ENCODE measurements at places on chromosomes 12 and 14. TPM values are rescaled to one million over a fixed set of nuclear protein-coding genes. Genes with fewer than 3 reads are reported as not detected.
A peak's percentile ranks its signal among the peaks of the same experiment; 100 is the strongest.

- no peak for DNase-seq
Observed at GRCh38 chr14:100701314-100701713, 25.4 kb upstream of the DLK1 start.

DNA sequence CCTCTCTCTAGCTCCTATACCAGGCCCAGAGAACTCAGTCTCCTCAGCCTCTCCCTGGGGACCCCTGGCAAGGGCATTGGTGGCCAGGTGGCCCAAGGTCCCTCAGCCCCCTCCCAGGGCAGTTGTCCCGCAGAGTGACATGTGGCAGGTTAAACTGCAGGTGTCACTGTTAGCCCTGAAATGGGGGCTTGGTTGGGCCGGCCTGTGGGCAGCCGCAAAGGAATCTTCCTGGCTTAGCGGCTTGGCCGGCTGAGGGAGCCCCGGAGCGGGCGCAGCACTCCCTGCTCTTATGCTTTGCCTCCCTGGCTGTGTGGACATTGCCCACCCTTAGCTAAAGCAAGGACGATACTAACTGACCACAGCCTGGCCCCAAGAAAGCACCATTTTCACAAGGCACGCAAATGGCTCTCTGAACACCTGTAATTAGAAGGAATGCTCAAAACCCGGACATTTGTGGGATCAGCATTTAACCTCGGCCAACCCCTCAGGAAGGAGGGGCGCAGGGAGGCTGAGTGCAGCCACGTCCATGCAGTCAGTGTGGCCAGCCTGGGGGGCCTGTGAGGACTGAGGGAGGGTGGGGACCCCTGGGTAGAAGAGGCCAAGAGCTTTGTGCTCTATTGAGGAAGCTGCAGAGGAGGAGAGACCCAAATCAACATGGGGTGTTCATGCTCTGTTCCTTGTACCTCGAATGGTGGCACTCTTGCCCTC is 82.2 kb downstream of the PAPOLA start:
- peak; percentile 22 for DNase-seq

GRCh38 chr12:95574799-95575452 is 23.6 kb upstream of the USP44 start:
- peak; percentile 26 for DNase-seq

GRCh38 chr14:104136472-104137296 is 1.7 kb upstream of the KIF26A start:
- DNase-seq = no peak

- DNase-seq = peak; percentile 62
Observed at GRCh38 chr12:27555925-27556778, 32.1 kb downstream of the PPFIBP1 start.

Gene CDKL1
- polyA plus RNA-seq = 7.2 TPM

- DNase-seq = no peak
Observed at GRCh38 chr14:45838597-45838996, 585.6 kb upstream of the MIS18BP1 start.

- DNase-seq = no peak
Observed at GRCh38 chr12:68975811-68976210, 42.8 kb upstream of the CPM start.

Data from hindlimb muscle (tissue), 1 donor.